ENCODE measurements at places on chromosomes 11 and 22.

GRCh38 chr11:13920756-13921155 lies 41.8 kb upstream of the SPON1 start:
- DNase-seq = no peak

DNA sequence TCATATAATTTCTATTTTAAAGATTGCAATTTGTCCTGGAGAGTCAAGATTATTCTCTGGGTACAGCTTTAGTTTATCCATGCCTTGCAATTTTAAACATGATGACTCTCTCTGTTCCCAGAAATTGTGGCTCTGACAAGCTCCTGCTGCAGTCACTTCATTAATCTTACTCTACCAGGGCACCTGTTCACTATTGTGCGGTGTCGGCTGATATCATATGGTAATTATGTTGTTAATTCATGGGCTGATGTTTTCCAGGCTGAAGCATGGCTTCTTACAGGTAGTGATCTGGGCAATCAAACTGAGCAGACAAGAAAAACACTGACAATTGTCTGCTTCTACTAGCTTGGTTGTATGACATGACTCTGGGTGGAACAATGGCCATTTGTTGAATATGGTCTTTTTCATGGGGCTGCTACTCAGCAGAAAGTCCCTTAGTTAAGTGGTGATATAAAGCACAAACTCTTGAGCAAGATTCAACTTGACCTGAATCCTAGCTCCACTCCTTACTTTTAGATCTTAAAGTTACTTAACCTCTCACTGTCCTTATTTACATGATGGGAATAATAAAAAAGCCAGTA lies 230.7 kb downstream of the FAT3 start:
- DNase-seq = no peak

DNA sequence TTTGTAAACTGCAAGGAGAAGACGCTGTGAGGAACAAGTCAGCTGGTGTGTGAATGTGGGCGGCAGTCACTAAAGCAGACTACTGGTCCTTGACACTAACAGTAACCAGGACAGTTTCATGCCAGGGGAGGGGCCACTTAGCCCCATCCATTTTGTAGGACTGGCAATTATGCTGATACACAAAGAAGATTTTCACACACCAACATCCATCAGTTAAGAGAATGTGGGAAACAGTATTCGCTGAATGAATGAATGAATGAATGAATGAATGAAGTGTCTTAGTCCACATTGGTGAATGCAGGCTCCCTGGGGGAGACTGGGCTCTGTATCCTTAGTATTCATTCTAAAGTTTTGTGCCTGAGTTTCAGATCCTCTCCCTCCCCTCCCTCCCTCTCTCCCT lies 590.4 kb downstream of the BRD1 start:
- DNase-seq = no peak

DNA sequence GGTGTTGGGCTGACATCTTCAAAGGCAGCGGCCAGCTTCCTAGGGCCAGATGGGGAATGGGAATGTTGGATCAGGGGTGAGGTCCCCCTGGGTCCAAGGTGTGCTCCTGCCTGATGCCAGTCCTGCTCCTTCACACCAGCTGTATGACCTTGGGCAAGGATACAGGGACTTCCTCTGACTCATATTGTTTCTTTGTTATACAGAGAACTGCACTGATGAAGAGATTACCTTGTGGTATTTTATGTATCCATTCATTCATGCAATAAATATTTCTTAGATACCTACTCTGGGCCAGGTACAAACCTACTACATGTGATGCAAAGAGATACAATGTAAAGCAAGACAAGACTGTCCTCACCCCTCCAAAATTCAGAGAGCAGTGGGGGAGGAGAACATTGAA lies 3.9 kb upstream of the OPCML start:
- no peak for DNase-seq

DNA sequence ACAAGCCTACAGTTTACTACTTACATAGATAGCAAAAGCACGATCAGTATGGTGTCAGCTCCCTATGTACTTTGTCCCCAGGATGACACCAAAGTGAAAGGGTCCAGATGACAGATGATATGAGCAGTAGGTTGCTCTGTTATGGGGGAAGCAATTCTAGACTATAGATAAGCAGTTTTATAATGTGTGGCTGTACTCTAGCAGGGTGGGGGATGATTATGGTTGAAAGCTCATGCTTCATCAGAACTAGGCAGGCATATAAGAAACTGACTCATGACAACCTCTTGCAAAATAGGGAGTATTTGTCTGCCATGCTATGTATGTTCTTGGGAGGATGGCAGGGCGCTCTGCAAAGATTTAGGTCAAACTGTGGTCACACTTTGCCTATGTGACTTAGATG lies 158.2 kb upstream of the ZBED5 start:
- DNase-seq = no peak

DNA sequence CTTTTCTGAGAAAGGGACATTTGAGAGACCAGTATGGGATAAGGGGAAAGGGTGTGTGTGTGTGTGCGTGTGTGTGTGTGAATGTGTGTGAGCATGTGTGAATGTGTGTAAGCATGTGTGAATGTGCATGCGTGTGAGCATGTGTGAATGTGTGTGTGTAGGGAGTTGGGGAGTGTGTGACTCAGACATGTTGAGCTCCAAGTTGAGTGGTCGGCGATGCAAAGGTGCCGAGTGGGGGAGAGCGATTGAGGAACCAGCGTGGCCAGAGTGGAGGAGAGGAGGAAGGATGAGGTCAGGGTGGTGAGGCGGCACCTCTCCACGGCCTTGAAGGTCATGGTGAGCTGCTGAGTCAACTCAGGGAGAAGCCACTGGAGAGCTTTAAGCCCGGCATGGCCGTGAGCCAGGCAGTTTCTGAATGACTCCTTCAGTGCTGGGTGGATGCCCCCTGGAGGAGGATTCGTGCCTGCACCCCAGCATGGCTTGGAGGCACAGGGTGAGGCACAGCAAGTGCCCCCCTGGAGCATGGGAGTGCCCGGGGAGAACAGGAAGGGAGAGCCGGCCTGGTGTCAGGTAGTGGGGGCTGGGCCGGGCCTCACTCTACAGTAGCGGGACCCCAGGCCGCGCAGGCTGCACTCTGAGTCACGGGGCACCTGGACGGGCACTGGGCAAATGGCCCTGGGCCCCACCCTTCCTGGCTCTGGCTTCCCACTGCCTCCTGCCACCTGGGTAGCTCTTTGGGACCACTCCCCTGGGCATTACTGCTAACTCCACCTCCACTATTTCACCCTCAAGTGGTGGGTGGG lies 8.2 kb upstream of the CCDC88B start:
- no peak for DNase-seq

- DNase-seq = no peak
These were observed 82.3 kb downstream of the PDE2A start for GRCh38 chr11:72591785-72592502.

- no peak for DNase-seq
These were observed 41.7 kb downstream of the RIBC2 start for GRCh38 chr22:45455212-45455611.

GRCh38 chr22:22770280-22770871 lies 117.2 kb upstream of the IGLL5 start:
- peak; percentile 6 for DNase-seq

DNA sequence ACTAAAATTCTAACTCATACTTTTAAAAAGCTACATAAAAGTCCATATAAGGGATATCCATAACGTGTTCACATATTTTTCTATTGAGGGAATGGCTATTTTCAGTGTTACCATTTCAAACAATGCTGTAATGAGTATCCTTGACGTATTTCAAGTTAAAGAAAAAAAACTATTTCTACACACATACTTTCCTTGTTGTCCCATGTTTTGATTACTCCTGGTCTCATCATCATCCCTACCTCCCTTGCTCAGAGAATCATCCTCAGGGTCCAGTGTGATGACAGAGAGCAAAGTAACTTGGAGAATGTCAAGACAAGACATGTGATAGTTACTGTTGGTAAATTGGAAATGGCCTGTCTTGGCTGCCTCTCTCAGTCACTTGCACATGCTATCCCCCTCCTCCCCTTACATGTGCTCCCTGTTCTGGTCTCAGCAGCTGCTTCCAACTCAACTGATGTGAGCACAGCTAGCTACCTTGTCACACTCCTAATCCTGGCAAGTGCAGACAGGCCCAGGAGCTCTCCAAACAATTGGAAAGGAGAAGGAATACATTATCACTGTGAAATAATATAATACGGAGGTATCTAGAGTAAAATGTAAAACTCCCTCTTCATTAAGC lies 21.8 kb downstream of the NUMA1 start:
- no peak for DNase-seq

- no peak for DNase-seq
These were observed 63.1 kb downstream of the ARFGAP3 start for GRCh38 chr22:42793848-42794405.

DNA sequence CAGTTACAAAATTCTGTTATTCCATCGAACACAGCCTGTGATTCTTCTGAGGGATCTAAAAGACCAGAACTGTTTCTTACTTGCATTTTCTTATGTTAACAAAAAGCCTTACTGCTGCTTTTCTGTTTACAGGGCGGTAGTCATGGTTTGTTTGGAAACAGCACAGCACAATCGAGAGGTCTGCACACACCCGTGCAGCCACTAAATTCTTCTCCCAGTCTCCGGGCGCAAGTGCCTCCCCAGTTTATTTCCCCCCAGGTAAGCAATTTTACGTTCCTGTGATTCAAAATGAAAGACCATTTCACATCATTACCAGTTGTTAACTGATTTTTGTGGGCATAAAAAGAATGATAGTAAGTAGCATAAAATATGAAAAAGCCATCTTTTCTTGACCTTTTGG lies 60.8 kb upstream of the ADSL start:
- DNase-seq = no peak

DNA sequence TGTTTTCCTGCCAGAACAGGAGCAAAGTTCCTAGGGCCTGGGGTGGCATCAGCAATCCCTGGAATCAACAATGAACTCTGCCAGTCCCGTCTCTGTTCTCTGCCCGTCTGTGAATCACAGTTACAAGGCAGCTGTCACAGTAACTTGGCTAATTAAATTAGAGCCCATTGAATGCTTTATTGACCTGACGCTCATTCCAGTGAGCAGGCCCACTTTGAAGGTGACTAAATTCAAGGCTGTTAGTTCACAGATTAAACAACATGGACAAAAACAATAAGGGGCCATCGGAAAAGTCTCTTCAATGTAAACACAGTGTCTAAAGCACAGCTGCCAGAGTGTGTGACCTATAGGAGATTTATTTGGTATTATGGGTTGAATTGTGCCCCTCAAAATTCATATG lies 17.7 kb upstream of the TMPRSS5 start:
- DNase-seq = no peak

GRCh38 chr22:37631448-37632173 lies 7.9 kb upstream of the SH3BP1 start:
- no peak for DNase-seq

GRCh38 chr11:126781942-126782341 lies 218.6 kb downstream of the KIRREL3 start:
- no peak for DNase-seq

- DNase-seq = no peak
These were observed 160.4 kb downstream of the INSC start for GRCh38 chr11:15275141-15275540.

DNA sequence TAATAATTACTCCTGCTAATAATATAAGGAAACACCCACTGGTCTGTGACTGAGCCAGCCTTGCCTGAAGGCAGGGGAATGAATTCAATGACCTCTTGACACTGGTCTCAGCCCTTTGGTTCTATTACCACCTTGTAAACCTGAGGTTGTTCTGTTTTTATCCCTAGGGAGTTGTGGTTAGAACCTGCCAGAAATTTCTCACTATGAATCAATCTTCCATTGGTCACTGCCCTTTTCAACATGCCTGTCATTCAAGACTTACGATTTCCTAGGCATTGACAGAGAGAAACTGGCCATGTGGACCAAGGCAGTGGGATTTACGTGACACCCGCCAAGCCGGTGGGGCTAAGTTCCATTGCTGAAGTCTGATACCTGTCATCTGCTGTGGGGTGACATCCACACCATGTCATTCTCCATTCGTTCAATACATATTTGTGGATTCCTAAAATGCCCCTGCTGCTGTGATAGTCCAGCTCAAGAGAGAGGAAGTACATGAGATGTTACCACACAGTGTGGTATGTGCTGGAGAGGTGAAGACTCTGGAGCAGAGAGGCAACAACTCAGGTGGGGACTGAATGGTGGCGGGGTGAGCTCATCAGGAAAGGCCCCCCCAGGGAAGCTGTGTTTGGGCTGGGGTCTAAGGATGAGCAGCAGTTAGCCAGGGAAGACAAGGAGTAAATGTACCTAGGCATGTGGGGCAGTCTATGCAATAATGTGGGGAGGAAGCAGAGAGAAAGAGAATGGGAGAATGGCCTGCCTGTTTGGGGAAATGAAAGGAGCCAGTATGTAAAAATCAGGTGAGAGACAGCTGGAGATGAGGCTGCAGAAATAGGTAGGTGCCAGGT lies 15.2 kb upstream of the EHF start:
- no peak for DNase-seq

- no peak for DNase-seq
These were observed 36.5 kb upstream of the CSNK1E start for GRCh38 chr22:38353701-38354100.

- no peak for DNase-seq
These were observed 18.3 kb upstream of the TTLL12 start for GRCh38 chr22:43205261-43205691.

DNA sequence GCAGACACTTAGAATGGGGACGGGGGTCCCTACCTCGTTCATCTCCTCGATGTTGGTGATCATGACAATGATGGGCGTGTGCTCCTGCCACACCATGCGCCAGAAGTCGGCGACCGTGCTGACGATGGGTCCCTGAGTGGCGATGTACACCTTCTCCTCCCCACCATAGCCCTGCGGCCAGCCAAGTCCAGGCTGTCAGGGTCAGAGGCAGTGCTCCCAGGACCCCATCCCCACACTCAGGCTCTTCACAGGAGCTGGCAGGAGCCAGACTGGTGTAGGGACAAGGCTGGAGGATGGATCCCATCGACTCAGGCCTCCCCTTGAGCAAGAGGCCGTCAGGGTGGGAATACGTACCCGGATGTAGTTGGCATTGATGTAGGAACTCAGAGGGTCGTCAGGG lies 7.2 kb upstream of the IGSF22 start:
- no peak for DNase-seq

GRCh38 chr11:96021901-96022650 lies 98.2 kb upstream of the MTMR2 start:
- no peak for DNase-seq

GRCh38 chr11:74749127-74749964 lies 697 bp downstream of the RNF169 start:
- DNase-seq = no peak

DNA sequence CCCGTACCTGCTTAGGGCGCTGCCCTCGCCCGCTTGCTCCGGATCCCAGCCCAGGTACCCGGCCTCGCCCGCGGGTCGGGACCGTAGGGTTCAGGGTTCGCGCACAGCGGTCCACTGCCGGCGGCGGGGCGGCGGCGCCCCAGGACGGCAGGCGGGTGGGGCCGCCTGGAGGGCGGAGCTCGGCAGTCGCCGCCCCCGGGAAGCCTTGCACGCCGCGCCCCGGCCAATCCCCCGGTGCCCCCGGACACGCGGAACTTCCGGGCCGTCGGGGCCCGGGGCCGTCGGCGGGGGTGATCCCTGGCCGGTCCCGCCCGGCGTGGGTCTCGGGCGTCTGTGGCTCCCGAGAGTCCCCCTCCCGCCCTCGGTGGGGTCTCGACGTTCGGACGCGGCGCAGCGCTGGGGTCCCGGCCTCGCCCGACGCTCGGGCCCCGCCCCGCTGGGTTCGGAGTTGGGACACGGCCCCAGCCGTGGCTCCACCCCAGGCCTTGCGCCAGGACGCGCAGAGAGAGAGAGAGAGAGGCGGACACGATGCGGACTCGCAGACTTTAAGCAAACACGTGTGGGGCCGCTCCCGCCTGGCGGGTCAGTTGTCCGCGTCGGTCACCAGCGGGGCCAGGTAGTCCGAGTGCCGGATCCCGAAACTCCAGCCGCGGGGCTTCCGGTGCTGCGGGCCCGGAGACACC lies at the start of gene TYMP:
TSS of gene TYMP (minus strand) at position 116 of the 683 bp plus-strand sequence. CDS start 303 bp downstream, outside the sequence.
- DNase-seq = no peak

GRCh38 chr22:27906241-27906640 lies 12.8 kb downstream of the PITPNB start:
- no peak for DNase-seq
